ENCODE measurements at places on chromosomes 4 and X.

DNA sequence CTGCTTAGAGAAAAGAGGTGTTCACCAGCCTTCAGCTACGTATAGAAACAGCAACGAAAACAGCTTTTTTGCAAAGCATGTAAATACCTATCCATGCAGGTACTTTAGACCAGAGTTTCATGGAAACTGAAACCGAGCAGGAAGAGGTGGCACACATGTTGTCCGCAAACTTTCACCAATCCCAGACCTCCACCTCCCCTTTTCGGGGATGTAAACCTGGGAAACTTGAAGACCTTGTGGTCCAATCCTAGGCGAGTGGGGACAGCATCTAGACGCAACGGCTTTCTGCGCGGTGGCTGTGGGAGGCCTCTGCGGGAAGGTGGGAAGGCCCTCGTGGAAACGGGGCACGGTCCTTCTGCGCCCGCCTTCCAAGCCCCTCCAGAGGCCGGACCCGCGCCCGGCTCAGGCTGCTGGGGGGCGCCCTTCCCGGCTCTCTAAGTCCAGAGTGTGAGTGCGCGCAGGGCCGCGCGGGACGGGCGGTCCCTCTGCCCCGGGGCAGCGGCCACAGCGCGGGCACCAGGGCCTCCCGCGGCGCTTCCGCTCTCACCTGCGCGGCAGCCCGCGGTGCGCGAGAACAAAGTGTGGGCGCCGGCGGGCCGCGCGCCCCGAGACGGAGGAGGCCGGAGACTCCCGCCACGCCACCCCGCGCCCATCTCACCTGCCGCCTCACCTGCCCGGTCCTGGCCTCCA is 830 bp upstream of the SHROOM2 start:
- DNase-seq: peak; percentile 19

GRCh38 chr4:139481465-139481864 is 27.5 kb downstream of the RAB33B start:
- no peak for DNase-seq

- no peak for DNase-seq
Measured at GRCh38 chr4:141023051-141023450, 110.2 kb downstream of the RNF150 start.

- no peak for DNase-seq
Measured at GRCh38 chr4:148023512-148024181, 291.8 kb downstream of the ARHGAP10 start.

- no peak for DNase-seq
Measured at GRCh38 chr4:159042097-159042605, 60.7 kb upstream of the RAPGEF2 start.
